ENCODE measurements at places on chromosomes 2 and 18. TPM values are rescaled to one million over a fixed set of nuclear protein-coding genes. Genes with fewer than 3 reads are reported as not detected.

- peaks cover 17% of the 10 kb centered on the region for H3K27me3 ChIP-seq
- no peaks in the 10 kb centered on the region for H3K36me3 ChIP-seq
- DNase-seq, result no peak
- no peaks in the 10 kb centered on the region for H3K4me1 ChIP-seq
These were observed 32.7 kb upstream of the FHL2 start for GRCh38 chr2:105431367-105432043.

GRCh38 chr2:44663471-44664073 lies 277.9 kb upstream of the SIX3 start:
- H3K36me3 ChIP-seq, result no peaks in the 10 kb centered on the region
- H3K27ac ChIP-seq, result no peak overlapping the region
- DNase-seq, result no peak
- H3K4me1 ChIP-seq, result peaks cover 6% of the 10 kb centered on the region
- H3K27me3 ChIP-seq, result no peaks in the 10 kb centered on the region
- no peak overlapping the region for H3K4me3 ChIP-seq

GRCh38 chr2:121004359-121004758 lies 268.7 kb downstream of the GLI2 start:
- no peaks in the 10 kb centered on the region for H3K36me3 ChIP-seq
- peaks cover 6% of the 10 kb centered on the region for H3K27me3 ChIP-seq
- no peak for DNase-seq
- H3K4me3 ChIP-seq, result no peak overlapping the region
- H3K4me1 ChIP-seq, result no peaks in the 10 kb centered on the region
- H3K27ac ChIP-seq, result no peak overlapping the region

DNA sequence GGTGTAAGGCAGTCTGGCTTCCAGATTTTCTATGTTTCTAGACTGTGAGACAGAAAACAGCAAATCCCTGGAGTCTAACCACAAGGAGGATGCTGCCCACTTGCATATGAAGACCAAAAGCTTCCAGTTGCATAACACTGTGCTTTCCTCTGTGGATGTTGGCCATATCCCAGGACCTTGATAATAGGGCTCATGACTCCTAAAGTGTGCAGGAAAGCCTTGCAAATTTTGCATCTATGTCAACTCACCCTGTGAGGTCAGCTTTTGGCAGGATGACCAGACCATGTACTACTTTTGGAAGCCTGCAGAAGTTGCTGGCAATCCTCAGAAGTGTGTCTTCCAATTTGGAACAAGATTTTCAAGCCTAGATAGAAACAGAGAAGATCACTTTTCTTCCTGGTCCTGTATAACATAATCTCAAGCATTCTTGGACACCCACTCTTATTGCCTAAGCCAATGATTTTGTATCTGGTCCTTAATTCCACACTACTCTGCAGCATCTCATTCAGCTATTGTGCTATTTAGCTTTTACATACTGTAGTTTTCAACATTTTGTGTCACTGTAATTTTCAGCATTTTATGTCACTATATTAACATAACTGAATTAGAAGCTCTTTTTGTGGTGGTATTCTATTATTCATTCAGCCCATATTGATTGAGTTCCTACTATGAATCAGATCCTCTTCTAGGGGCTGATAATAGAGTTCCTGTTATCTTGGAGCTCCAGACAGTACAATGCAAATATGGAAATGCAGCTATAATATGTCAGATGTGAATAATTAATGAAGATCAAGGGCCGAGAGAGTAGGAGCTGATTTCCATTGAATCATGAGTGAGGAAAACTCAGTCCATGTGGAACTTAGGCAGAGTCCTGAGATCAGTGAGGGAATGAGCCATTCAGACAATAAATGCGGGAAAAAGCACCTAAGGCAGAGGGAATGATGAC lies 85.3 kb upstream of the RAB27B start:
- no peak overlapping the region for H3K4me3 ChIP-seq
- H3K4me1 ChIP-seq, result no peaks in the 10 kb centered on the region
- no peaks in the 10 kb centered on the region for H3K27me3 ChIP-seq
- DNase-seq, result no peak
- no peak overlapping the region for H3K27ac ChIP-seq

DNA sequence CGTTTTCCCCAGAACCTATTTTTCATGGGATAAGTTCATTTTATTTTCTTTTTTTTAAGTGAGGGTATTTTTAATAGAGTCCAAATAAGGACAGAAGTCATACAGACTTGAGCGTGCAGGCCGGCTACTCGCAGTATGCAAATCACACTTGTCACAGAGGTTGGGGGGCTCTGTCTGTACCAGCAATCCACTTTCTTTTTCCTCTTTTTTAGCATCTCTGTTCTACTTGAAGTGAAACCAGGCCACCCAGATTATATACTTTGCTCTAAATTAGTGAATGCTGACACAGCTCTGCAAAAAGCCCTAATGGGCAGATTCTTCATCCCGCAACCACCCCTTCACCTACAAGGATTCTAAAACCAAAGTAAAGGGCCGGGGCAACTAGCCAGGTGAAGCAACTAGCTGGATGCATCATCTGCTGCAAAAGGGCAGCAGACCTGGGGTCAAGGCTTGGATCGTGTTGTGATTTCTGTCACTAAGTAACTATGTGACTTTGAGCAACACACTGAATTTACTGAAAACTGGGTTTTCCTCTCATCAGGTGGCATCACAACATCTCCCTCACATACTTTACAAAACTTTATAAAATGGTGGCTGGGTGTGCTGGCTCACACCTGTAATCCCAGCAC lies 18.4 kb downstream of the KDSR start:
- DNase-seq, result no peak
- peaks cover 61% of the 10 kb centered on the region for H3K36me3 ChIP-seq
- H3K27ac ChIP-seq, result no peak overlapping the region
- H3K27me3 ChIP-seq, result no peaks in the 10 kb centered on the region
- peaks cover 7% of the 10 kb centered on the region for H3K4me1 ChIP-seq
- H3K4me3 ChIP-seq, result no peak overlapping the region

DNA sequence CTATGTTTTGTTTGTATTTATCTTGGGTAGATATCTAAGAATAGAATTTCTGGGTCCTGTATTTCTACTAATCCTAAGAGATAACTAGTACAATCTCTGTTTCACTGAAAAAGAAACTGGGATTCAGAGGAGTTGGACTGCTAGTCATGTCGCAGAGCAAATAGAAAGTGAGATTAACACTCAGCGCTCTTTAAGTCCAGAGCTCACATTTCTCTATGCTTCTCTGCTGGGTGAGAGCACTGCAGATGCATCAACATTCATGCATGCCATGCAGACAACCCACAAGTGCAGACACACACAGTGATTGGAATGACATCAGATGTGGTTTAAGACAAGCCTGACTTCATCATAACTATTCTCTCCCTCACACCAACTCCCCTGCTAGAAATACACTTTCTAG lies 563.8 kb downstream of the TDRD15 start:
- H3K4me1 ChIP-seq, result no peaks in the 10 kb centered on the region
- H3K27me3 ChIP-seq, result no peaks in the 10 kb centered on the region
- no peaks in the 10 kb centered on the region for H3K36me3 ChIP-seq
- no peak overlapping the region for H3K27ac ChIP-seq
- no peak overlapping the region for H3K4me3 ChIP-seq

The GAL3ST2 gene
- not detected for total RNA-seq

DNA sequence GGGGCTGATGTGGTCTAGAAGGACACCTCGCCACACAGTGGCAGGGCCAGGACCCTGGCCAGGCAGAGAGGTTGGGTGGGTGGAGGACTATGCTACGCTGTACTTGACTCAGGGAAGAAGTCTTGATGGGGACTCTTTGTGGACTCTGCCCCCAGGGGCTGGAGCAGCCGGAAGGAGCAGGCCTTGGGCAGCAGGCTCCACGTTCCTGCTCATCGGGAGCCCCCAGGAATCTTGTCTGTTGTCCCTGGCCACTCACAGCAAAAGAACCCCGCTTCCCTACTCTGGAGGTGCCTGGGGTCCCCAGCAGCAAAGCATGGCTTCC lies 79.0 kb downstream of the POLR1A start:
- no peak overlapping the region for H3K4me3 ChIP-seq

GRCh38 chr2:1024981-1025380 lies 74.3 kb downstream of the SNTG2 start:
- no peaks in the 10 kb centered on the region for H3K4me1 ChIP-seq
- no peaks in the 10 kb centered on the region for H3K36me3 ChIP-seq
- H3K27ac ChIP-seq, result no peak overlapping the region

GRCh38 chr18:47775961-47776360 lies 154.5 kb downstream of the SMAD2 start:
- H3K36me3 ChIP-seq, result no peaks in the 10 kb centered on the region
- no peaks in the 10 kb centered on the region for H3K4me1 ChIP-seq
- DNase-seq, result no peak
- H3K27me3 ChIP-seq, result peaks cover 15% of the 10 kb centered on the region
- no peak overlapping the region for H3K27ac ChIP-seq

GRCh38 chr2:77190721-77191346 lies 331.3 kb downstream of the LRRTM4 start:
- no peak overlapping the region for H3K4me3 ChIP-seq
- no peaks in the 10 kb centered on the region for H3K36me3 ChIP-seq
- no peak for DNase-seq
- H3K27me3 ChIP-seq, result no peaks in the 10 kb centered on the region
- H3K4me1 ChIP-seq, result no peaks in the 10 kb centered on the region

GRCh38 chr2:167059173-167059572 lies 170.9 kb downstream of the XIRP2 start:
- no peak for DNase-seq
- H3K4me1 ChIP-seq, result no peaks in the 10 kb centered on the region
- H3K27me3 ChIP-seq, result no peaks in the 10 kb centered on the region
- H3K36me3 ChIP-seq, result no peaks in the 10 kb centered on the region

GRCh38 chr2:119818792-119819191 lies 59.1 kb downstream of the PTPN4 start:
- H3K36me3 ChIP-seq, result peaks cover 38% of the 10 kb centered on the region
- no peak for DNase-seq
- no peaks in the 10 kb centered on the region for H3K27me3 ChIP-seq
- H3K4me3 ChIP-seq, result no peak overlapping the region

The EGR4 gene
- total RNA-seq, result not detected

- DNase-seq, result peak; percentile 57
- peaks cover 18% of the 10 kb centered on the region for H3K4me1 ChIP-seq
- peak overlapping the region; percentile 94 for H3K27ac ChIP-seq
- H3K36me3 ChIP-seq, result peaks cover 5% of the 10 kb centered on the region
- peak overlapping the region; percentile 90 for H3K4me3 ChIP-seq
These were observed 711 bp downstream of the SFXN5 start for GRCh38 chr2:73070643-73071359.

DNA sequence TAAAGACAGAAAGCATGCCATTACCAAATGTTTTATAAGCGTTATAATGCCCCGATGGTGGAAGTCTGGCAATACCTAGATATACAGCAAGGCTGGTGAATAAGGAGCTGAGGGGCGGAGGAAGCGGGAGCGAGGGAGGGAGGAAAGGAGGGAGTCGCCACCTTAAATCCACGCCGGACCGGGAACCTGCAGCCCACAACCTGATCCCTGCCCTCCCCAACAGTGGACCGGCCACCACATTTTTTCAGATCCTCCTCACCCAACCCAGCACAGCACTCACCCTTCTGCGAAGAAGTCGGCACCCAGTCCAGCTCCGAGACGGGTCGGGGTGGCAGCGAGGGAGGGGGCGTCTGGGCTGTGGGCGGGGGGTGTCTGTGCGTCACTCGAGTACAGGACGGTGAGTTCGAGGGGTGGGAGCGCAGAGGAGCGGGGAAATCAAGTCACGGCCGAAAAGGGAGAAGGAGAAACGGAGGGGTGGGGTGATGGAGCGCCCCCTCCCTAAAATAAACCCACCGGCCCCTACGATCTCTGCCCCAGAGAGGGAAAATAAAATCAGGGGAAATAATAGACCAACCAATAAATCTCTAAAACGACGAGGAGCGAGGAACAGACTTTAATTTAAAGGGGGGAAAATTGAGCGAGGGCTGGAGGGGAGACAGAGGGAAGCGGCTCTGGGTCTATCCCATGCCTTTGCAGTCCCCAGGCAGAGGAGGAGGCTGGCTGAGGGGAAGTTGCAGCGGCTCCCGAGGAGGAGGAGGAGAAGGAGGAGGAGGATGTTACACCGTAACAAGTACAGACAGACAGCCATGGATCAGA lies 96.5 kb upstream of the SERTAD2 start:
- H3K27me3 ChIP-seq, result no peaks in the 10 kb centered on the region
- peak; percentile 40 for DNase-seq
- H3K36me3 ChIP-seq, result peaks cover 11% of the 10 kb centered on the region
- peak overlapping the region; percentile 98 for H3K27ac ChIP-seq
- H3K4me3 ChIP-seq, result peak overlapping the region; percentile 98

DNA sequence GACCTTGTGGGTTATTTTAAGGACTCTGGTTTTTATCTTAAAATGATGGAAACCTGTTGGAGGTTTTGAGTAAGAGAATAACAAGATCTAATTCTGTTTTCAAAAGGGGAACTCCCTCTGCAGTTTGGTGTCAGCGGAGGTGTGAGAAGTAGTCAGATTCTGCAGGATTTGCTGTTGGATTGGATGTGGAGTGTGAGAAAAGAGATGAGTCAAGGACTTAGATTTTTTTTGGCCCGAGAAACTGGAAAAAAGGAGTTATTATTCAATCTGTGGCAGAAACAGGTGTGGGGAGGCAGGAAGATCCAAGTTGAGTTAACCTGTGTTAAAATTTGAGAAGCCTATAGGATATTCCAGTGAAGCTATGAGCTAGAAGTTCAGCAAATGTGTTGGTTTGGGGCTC lies 337.2 kb upstream of the FANCL start:
- H3K4me3 ChIP-seq, result no peak overlapping the region
- no peak for DNase-seq
- H3K4me1 ChIP-seq, result no peaks in the 10 kb centered on the region
- H3K27me3 ChIP-seq, result no peaks in the 10 kb centered on the region

GRCh38 chr2:70094171-70094977 lies 7.1 kb downstream of the PCBP1 start:
- H3K4me3 ChIP-seq, result peak overlapping the region; percentile 84
- no peaks in the 10 kb centered on the region for H3K27me3 ChIP-seq
- H3K27ac ChIP-seq, result peak overlapping the region; percentile 97
- peaks cover 62% of the 10 kb centered on the region for H3K4me1 ChIP-seq
- H3K36me3 ChIP-seq, result peaks cover 27% of the 10 kb centered on the region
- no peak for DNase-seq

The EFHD1 gene
- not detected for total RNA-seq

The SCG2 gene
- total RNA-seq, result 0.35 TPM

DNA sequence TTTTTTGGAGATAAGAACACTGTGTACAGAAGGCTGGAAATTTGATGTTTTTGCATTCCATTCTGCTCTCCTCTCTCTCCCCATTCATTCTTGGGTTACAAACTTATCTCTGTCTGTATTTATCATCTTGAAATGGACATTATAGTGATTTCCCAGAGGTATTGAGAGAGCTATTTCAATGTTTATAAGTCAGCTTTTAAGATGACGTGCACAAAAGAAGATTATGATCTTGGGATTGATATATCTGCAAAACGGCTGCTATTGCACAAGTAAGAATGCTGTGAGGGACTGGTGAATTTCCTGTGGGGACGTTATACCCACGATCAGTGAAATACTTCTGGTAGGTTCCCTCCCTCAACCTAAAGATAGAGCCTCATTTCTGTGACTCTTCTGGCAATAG lies 61.0 kb upstream of the DTNA start:
- peaks cover under 1% of the 10 kb centered on the region for H3K27me3 ChIP-seq
- H3K4me1 ChIP-seq, result no peaks in the 10 kb centered on the region

The TMEM163 gene
- 4.4 TPM for total RNA-seq

The CSRNP3 gene
- total RNA-seq, result not detected

GRCh38 chr2:136703214-136703613 lies 62.1 kb upstream of the THSD7B start:
- DNase-seq, result no peak
- H3K27me3 ChIP-seq, result no peaks in the 10 kb centered on the region
- H3K27ac ChIP-seq, result no peak overlapping the region
- H3K4me3 ChIP-seq, result no peak overlapping the region
- H3K4me1 ChIP-seq, result no peaks in the 10 kb centered on the region
- H3K36me3 ChIP-seq, result no peaks in the 10 kb centered on the region

Measured in activated B cell treated with CpG ODN at 0.5 μM for 24 hours (primary cell).